ENCODE measurements at places on chromosomes 2 and 18. TPM values are rescaled to one million over a fixed set of nuclear protein-coding genes. Genes with fewer than 3 reads are reported as not detected.

DNA sequence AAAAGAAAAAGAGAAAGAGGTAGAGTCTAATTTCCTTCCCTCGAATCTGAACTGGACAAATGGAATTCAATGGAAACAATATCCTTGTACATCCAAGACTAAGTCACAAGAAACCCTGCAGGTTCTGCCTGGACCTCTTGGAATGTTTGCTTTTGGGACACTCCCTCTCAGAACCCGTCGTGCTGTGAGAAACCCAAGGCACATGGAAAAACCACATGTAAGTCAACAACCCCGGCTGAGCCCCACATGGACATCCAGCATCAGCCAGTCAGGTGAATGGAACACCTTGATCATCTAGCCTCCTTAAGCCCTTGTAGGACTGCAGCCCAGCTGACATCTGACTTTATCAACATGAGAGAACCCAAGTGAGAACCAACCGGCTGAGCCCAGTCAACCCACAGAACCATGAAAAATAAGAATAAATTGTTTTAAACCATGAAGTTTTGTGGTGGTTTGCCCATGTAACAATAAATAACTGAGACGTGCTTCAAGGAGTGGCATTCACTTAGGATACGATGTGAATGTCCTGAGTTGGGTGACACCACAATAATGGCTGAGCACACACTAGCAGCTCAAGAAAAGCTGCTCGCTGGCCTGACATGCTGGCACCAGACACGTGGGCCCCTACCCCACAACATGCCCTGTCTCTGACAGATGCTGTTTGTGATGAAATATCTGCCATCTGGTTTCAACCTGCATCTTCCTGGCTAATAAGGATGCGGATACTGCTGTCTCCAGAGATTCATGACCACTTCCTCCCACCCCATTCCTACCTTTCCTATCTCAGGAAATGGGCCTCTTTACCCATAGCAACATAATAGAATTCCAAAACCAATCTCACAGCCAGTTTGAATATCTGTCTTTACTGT is 28.8 kb downstream of the PKDCC start:
- no peak for DNase-seq

DNA sequence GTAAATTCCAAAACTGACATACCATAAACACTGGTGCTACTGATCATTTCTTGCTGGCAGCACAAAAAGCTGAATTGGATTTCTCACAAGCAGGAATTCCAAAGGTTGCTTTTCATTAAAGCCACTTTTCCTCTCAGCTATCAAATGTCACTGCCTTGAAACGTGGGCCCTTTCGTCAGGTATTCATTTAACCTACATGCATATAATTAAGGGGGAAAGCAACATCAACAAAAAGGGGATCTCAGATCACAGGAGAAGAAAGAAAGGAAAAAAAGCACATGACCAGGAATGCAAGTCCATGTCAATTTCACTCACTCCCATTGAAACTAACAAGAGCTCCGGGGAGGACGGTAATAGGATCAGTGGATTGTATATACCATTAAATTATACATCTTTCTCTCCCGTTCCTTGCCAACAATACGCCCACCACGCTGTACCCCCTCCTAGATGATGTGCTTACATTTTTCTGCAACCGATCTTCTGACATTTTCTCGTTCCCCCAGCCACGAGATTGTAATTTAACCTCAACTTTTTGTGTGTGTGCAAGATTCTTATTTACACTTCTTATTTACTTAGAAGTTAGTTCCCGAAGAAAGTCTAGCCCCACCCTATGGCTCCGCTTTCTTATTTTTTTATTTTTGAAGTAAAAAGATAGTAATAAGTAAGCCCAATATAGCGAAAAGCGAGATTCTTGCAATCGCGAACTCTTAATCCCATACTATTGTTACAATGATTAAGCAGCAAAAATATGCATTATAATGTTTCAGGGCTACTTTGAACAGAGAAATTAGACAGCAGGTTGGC is 725 bp downstream of the FIGN start:
- DNase-seq = peak; percentile 45

- DNase-seq = no peak
Observed at GRCh38 chr2:118031566-118031965, 17.7 kb upstream of the CCDC93 start.

DNA sequence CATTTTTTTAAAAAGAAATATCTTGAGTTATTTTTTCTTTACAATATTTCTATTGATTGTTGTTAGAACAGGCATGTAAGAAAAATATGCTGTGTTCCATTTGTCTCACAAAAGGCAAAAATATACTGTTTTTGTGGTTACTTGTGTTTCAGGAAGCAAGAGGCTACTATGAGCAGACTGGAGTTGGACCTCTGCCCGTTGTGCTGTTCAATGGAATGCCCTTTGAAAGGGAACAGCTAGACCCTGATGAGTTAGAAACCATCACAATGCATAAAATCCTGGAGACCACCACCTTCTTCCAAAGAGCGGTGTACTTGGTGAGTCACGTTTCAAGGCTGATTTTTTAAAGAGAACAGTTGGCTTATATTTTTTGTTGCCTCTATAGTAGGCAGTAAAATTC is 54.7 kb downstream of the UGGT1 start:
- DNase-seq = no peak

DNA sequence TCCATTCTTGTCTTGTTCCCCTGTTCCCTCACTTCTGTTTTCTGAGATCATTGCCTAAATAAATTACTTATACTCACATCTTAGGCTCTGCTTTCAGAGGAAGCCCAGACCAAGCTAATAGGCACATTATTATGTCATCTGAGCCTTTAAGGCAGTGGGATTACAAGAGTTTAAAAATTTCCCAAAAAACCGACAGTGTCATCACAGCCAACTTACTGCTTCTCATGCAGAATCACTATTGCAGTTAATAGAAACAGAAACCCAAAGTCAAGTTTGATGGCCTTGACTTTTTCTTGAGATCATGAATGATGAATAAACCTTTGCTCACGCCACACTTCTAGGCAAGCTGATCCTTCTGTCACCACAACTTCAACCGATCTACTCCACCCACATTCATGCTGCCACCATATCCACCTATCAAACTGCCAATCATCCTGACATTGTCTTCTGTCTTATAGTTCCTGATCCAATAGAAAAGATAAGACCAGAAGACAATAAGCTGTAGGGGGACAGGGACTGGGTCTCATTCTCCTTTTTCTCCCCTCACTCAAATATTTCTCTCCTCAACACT is 142.7 kb upstream of the CREB1 start:
- DNase-seq = no peak

DNA sequence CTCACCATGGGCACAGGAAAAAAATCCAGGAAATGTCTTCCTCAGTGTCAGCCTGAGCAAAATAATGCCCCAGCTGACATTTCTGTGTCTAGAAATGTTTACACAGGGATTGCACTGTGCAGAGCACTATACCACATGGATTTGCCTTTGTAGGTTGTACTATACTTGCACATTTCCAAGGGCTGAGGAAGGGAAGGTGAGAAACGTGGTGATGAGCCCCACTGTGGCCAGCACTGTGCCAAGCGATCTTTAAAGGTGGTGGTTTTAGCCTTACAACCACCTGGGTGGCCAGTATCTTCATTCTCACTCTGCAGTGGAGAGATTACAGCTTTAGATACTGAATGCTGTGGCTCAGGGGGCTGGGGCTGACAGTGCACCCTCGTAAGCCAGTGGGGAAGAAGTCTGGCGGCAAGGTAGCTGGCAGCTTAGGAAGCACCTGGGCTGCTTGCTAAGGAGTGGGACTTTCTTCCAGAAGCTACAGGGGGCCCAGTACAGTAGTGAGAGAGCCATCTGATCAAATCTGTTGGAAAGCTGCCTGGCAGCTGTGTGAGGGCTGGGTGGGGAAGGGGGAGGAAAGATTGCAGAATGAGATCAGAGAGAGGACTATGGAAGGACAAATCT is 81.4 kb upstream of the MSH2 start:
- no peak for DNase-seq

DNA sequence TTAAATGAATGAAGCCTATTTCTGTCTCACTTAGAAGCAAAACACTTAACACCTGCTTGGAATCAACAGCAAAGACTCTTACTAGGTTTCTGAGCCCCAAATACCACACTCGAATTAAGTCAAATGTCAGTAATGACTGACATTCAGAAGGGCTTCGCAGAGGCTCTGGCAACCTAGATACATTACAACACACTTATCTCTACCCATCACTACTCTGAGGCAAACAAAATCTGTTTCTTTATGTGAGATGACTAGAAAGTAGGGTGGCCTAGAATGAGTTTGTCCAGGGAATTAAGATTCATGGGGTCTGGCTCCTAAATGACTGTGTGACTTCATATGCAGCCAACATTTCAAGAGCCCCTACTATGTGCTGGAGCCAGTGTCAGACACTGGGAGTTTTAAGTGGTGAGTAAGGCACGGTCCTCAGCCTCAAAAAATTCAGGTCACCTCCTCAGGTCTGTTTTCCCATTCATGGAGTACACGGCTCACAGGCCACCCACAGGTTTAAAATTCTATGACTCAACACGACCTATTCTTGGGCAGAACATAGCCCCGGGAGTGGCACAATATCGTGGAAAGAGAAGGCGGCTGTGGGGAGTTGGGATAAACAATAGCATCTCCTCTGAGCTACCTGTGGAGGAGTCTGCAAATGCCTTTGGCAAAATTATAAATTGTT is 150.3 kb upstream of the ZFP36L2 start:
- no peak for DNase-seq

DNA sequence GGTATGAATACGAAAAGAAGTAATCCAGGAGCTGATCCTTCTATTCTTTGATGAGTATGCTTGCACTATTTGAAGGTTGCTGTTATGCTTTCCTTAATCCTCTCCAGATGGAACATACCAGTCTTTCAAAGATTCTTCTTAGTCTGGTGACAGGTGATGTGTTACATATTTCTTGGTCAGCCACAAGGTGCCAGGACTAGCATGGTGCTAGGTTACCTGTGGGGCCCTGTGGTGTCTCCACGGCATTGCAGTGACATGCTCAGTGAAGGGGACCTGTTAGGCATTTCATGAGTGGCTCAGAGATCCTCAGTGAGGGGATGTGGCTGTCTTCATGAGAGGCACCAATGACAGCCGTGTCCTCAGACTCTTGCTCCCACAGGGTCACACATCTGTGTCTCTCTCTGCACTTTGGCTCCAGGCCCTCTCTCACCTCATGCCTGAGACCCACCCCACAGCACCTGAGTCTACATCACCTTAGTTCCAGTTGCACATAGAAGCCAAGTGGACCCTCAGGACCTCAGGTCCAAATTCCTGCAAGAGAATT is 13.1 kb upstream of the RAB31 start:
- DNase-seq = no peak

- DNase-seq = no peak
Observed at GRCh38 chr2:174059884-174060244, 94.7 kb upstream of the SP3 start.

DNA sequence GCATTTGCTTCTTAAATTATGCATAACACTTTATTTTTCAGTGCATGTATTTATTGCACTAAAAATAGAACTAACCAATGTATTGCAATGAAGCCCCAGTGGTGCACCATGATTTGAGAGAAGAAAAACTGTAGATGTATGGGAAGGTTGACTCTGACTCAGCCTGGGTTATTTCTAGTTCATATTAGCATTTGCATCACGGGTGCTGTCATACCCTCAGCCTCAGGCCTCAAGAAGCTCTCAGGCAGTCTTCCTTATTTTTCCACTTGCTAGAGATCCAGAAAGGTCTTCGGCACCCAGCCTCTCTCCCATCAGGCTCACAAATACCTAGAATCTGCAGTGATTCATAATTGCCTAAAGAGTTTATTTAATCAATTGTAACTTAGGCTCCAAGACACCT is 148.0 kb downstream of the DNER start:
- DNase-seq = no peak

GRCh38 chr18:13134551-13135401 is 83.8 kb upstream of the LDLRAD4 start:
- DNase-seq = no peak

DNA sequence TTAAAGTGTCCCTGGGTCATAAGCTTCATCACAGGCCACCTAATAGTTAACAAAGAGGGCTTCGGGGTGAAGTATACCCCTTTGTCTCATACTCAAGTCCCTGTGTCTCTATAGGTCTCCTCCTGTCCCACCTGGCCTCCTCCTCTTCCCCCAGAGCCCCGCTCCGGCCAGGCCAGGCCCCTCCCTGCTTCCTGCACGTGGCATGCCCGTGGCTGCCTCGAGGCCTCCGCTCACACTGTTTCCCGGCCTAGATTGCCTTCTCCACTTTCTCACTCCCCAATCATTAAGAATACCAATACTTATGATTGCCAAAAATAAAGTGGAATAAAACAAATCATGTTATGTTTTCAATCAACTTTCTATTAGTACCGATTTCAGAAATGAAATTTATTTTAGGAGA is 18.8 kb downstream of the SMYD1 start:
- no peak for DNase-seq

DNA sequence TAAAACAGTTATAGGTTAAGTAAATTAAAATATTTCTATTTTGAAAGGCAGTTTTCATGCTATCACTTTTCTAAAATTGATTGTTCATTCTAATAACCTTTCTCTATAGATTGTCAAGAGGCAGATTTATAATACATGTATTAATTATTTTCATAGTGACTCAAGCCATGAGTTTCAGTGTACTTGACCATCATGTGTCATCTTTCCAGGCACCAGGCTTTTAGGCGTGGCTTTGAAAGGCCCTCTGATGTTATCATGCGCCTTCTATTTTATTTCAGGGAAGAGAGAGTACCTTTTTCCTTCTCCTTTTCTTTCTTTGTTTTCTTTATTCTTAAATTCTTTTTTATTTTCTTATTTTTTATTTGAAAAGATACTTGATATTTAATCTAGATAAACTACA is 128.3 kb upstream of the ETAA1 start:
- DNase-seq = no peak

DNA sequence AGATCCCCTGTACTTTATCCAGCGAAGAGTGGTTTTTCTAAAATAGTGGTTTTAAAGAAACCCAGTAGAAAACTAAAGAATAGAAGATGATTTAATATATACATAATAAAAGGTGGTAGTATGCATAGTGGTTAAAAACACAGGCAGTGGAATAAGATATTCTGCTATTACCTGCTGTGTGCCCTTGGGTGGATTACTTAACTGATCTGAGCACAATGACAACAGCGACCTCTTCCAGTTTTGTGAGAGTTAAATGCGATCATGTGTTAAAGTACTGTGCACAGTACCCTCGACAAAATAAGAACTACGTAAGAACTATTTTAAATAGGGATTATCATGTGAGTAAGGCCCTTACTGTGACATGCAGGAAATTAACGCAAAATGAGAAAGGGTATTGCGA is 30.0 kb upstream of the CHMP1B start:
- DNase-seq = no peak

GRCh38 chr18:36299015-36299414 is 1.5 kb downstream of the FHOD3 start:
- no peak for DNase-seq

The PLGLB2 gene
- 3.2 TPM for total RNA-seq

The OSBPL6 gene
- total RNA-seq = 5.4 TPM

The TMEM178A gene
- 0.29 TPM for total RNA-seq

The KCNG2 gene
- not detected for total RNA-seq

The PLCD4 gene
- 2.5 TPM for total RNA-seq

The STAMBP gene
- 23.2 TPM for total RNA-seq

The CAVIN2 gene
- total RNA-seq = 1.8 TPM

The HOXD3 gene
- total RNA-seq = 2.1 TPM

The ZNF521 gene
- total RNA-seq = 27.5 TPM

The PARD6G gene
- total RNA-seq = 2.2 TPM

The MAP3K19 gene
- total RNA-seq = not detected

The ARHGAP28 gene
- total RNA-seq = 23.9 TPM

Data from osteoblast (primary cell).